Left renal cortex interstitium (tissue), 4 donors: ENCODE measurements at places on chromosomes 1 and 21.

DNA sequence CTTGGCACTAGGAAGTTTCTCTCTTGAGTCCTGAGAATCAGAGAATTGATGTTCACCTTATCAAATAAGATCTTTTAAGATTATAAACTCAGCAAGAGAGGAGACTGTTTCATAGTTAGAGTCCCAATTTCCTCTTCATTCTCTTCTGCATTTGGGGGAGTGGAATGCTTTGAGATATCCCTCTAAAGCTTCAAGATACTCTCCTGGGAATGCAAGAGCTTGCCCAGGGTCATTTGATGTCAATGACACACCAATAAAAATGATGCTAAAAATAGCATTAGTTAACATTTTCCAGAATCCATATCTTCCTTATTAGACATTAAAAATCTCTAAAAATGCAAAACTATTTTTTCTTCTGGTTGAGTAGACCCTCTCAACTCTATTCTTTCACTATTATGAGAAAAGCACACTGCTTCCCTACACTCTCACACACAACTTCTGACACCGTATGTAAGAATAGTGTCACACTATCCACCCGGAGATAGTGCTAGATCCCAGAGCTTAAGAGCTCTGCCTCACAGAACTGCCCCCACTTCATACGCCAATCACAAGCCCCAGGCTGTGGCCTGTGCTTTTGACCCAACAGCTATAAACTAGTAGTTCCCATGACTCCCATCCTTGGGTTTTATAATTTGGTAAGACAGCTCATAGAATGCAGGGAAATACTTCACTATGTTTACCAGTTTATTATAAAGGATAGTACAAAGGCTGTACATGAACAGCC lies 399.9 kb upstream of the RUNX1 start:
- DNase-seq, result no peak

DNA sequence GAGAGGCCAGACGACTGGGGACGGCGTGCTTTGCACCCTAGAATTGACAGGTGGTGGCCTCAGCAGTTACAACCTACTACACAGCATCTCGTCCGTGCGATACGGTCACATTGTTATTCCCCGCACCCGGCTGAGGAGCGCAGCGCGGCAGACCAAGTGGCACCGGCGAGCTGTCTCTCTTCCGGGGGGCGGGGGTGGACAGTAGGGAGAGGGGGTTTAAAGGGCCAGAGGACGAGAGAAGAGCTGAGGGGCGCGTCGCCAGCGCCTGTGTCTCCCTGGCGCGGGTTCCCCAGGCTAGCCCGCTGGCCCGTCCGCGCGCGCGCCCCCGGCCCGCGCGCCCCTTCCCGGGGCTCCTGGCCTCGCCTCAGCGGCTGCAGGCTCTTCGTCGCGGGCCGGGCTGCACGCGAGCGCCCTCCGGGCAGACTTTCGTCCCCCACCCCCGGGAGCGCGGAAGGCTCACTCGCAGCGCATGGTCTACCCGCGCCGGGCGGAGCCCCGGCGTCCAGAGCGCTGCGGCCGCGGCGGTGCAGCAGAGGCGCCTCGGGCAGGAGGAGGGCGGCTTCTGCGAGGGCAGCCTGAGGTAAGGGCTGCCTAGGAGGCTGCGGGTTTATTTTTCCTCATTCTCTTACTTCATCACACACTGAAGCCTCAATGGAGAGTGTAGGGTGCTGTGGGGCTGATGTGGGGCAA lies at the start of gene PDE4B:
TSS of gene PDE4B (plus strand) at position 227 of the 690 bp plus-strand sequence.
- DNase-seq, result no peak

GRCh38 chr1:113849072-113849471 lies 22.4 kb downstream of the PTPN22 start:
- DNase-seq, result no peak

GRCh38 chr1:196148367-196148970 lies 459.8 kb downstream of the KCNT2 start:
- peak; percentile 6 for DNase-seq
